ENCODE measurements at places on chromosomes 7 and 10. TPM values are rescaled to one million over a fixed set of nuclear protein-coding genes. Genes with fewer than 3 reads are reported as not detected.

- DNase-seq = no peak
Observed at GRCh38 chr7:81788246-81788645, 18.4 kb upstream of the HGF start.

GRCh38 chr7:44912775-44913347 is 27.5 kb upstream of the PURB start:
- DNase-seq = no peak

- no peak for DNase-seq
Observed at GRCh38 chr10:17368708-17369272, 85.6 kb downstream of the ST8SIA6 start.

- no peak for DNase-seq
Observed at GRCh38 chr7:30877015-30877769, 34.5 kb upstream of the AQP1 start.

GRCh38 chr10:81594991-81595390 is 280.0 kb upstream of the NRG3 start:
- no peak for DNase-seq

DNA sequence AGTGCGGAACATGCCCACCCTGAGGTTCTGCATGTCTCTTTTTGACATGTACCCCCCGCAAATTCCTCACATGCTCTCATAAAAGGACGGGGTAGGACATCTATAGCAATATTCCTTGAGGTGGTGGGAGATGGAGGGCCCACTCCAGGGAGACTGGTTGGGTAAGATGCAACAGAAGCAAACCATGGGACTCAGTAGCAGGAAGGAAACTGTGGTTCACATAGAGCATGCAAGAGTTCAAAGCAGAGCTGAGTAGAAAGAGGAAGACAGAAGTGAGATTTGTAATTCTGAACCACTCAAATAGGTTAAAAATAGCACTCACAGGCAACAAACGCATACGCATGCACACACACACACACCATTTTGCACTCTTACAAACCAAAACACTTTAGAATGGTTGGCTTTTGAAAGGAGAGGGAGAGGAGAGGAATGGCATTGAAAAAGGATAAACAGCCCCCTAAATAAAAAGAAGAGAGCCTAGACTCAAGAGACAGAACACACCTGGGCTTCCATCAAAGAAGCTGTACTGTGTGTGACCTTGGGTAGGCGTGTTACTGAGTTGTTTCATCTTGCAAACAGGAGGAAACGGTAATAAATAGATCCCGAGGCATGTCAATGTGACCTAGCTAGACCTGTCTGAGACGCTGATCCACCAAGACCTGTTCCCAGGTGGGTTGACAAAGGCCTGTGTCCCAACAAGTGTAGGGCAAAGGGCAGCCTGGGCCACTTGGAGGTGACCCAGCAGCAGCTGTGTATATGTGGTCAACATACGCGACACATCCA is 77.6 kb upstream of the LRRC4 start:
- no peak for DNase-seq

GRCh38 chr10:80488539-80489066 is 34.5 kb downstream of the TSPAN14 start:
- no peak for DNase-seq

DNA sequence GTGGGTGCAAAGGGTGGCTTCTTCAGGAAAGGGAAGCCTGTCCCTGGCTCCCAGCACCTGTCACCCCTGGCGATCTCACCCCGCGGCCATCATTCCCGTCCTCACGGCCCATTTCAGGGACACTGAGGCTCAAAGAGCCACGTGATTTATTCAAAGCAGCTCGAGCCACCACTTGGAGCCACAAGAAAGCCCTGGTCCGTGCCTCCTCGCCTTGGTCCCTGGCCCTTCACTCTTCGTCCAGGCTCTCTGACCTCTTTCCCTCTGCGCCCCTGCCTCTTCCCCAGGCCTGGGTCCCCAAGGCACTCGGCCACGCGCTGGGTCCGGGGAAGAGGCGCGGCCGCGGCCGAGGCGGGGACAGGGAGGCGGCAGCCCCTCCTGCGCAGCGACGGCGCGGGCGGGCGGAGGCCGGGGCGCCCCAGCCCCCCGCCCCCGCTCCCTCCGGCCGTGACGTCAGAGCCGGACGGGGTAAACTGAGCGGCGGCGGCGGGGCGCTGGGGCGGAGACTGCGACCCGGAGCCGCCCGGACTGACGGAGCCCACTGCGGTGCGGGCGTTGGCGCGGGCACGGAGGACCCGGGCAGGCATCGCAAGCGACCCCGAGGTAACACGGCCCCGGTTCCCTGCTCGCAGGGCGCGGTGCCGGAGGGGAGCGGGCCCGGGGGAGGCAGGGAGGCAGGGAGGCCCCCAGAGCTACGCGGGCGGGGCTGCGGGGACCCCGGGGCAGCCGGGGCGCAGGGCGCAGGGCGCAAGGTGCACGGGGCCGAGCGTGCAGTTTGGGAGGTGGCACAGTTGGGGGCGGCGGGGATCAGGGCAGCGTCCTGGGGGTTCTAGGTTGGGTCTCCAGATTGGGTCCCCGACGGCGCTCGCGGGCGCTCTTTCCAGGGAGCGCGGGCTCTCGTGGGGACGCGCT is at the start of gene SLC18A2:
TSS of gene SLC18A2 (plus strand) at position 494 of the 909 bp plus-strand sequence. CDS start 580 bp downstream, outside the sequence.
- no peak for DNase-seq

DNA sequence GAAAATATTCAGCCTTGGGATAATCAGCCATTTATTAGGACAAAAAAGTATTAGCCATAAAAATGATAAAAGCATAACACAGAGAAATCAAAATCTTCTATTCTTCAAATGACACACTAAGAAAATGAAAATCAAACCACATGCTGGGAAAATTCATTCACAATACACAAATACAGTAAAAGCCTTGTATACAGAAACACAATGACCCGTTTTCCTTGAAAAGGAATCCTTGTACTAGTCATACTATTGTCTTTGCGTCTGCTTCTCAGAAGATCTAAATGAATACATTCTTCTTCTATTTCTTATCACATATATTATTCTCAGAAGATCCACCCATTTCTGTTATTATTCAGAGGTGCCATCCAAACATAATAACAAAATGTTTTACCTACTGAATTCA is 749.1 kb downstream of the CNTNAP2 start:
- no peak for DNase-seq

- no peak for DNase-seq
Observed at GRCh38 chr7:155701972-155702544, 57.6 kb downstream of the RBM33 start.

- DNase-seq = no peak
Observed at GRCh38 chr10:129187331-129187730, 279.7 kb upstream of the MGMT start.

DNA sequence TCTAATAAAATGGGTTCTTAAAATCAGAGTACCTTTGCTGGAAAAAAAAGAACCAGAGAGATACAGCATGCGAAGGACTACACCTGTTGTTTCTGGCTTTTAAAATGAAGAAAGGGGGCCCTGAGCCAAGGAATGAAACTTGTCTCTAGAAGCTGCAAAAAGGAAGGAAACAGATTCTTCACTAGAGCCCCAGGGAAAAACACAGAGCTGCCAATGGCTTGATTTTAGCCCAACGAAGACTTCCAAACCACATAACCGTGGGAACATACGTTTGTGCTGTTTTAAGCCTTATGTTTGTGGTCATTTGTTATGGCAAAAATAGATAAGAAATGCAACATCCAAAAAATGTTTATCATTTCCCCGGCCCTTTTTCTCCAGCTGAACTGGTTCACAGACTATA is 780.0 kb downstream of the SORCS1 start:
- no peak for DNase-seq

GRCh38 chr10:108411894-108412293 is 1247.4 kb upstream of the SORCS1 start:
- DNase-seq = no peak

GRCh38 chr7:11548532-11548931 is 283.5 kb downstream of the THSD7A start:
- no peak for DNase-seq

DNA sequence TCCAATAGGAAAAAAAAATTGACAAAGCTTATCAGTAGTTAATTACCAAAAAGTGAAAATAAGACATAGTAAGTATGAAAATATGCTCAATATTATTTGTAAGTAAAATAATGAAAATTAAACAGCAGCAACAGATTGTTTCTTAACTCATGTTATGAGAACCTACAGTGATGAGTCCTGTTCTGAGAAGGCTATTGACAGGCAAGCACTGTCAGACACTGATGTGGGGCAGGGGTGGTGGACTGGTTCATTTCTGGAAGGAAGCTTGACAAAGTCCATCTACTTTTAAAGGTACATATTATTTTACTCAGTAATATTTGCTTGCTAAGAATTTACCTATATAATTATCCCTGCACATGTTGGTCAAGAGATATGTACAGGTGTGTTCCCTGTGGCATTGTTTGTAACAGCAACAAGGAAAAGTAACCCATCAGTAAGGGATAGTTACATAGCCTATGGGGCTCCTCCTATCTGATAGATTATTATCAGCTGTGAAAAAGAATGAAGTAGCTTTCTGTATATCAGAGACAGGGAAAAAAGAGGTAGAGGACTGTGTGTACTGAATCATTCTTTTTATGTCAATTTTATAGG is 161.6 kb downstream of the RTKN2 start:
- DNase-seq = no peak

Gene MPLKIP
- 38.1 TPM for total RNA-seq

Gene NME8
- total RNA-seq = not detected

Gene PKD2L1
- total RNA-seq = not detected

Gene HOXA1
- 0.35 TPM for total RNA-seq
